ENCODE measurements at places on chromosomes 11 and 22.
A peak's percentile ranks its signal among the peaks of the same experiment; 100 is the strongest.

DNA sequence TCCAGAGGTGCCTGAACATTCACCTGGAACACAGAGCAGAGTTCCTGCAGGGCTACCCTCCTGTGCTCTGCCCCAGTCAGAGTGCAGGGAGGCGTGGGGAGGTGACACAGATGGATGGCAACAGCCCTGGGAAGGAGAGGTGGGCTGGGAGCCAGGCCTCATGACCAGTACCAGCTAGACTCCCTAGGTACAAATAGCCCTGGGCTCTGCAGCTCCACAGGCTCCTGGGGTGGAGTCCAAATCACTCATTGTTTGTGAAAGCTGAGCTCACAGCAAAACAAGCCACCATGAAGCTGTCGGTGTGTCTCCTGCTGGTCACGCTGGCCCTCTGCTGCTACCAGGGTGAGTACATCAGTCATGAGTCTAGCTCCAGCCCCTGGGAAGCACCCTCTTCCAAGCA, at the start of gene SCGB1D2:
Gene SCGB1D2 (plus strand): TSS at position 219 of the 400 bp plus-strand sequence. CDS start 69 bp downstream, at position 288.
- DNase-seq: no peak

DNA sequence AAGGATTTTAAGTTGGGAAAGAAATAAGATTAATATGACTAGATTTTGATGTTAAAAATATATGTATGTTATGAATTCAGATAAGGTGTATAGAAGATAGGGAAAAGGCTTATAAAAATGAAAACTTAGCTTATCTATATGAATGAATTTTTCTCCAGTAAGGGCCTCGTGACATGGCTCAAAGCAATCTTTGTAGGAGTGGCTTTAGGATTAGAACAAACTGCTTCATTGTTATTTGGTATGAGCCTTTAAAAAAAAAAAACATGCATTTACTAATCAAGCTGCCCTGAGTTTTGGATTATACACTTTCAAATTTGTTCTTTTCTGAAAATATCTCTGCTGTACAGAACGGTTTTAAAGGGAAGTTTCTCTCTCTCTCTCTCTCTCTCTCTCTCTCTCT, 905.9 kb downstream of the OPCML start:
- DNase-seq: no peak

DNA sequence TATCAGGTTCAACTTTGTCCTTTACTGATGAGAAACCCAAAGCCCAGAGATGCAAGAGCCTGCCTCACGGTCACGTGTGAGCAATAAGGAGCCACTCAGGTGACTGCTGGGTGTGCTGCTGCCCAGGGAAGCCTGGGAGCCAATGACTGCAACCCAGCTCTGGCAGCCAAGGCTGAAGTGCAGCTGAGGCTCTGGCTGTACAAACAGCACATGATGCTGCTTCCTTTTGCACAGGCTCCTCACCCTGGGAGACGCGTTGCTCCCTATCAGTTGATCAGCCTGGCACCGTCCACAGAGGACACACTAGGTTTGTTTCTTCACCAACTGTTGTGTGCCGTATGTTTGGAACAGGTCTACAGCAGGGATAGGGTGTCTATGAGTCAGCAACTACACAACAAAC, 168.7 kb downstream of the EFCAB6 start:
- DNase-seq: no peak

- peak; percentile 56 for DNase-seq
These were observed 397.1 kb downstream of the TENM4 start for GRCh38 chr11:79043726-79044125.

- DNase-seq: no peak
These were observed 4.2 kb upstream of the LIF start for GRCh38 chr22:30250661-30251267.

DNA sequence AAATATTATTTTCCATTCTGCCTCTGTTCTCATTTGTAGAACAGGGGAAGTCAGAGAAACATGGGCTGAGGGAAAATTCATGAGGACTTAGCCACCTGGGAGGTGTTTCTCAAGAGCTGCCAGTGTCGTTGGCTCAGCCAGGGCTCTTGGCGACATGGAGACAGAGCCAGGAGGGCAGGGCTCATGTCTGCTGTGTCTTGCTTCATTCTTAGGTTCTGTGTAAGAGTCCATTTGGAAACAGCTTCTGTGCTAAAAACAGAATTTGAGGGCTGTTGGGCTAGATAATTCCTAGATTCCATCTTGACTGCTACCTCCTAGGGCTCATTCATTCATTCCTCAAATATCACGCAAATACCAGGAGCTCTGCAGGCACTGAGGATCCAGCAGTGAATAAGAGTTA, 15.1 kb upstream of the MRGPRX2 start:
- DNase-seq: no peak

- DNase-seq: no peak
These were observed 908.5 kb downstream of the BRD1 start for GRCh38 chr22:48919187-48919590.

DNA sequence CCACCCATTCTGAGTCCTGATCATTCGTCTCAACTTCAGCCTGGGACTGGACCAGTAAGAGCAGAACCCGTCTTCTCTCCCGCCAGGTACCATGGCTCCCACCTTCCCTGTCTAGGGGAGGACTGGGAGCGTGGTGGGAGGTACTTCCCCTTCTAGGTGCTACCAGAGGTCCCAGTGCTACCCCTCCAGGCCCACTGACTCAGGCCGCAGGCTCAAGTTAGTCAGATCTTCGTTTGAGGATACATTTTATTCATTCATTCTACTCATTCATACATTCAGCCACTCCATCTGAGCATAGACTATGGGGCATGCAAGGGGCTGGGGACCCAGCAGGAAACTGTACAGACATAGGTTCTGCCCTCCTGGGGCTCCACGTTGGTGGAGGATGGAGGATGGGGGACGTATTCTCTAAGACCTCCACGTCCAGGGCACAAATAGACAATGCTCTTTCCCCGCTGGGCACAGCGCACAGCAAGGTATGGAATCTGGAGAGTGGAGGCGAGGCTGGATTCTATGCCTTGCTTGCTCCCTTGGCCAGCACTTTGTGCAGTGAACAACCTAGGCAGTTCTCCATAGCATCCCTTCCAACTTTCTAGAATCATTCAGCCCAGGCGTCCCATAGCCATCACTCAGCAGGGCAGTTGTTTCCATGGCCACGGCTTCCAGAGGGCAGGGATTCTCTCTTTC, 1.0 kb upstream of the RAB3IL1 start:
- DNase-seq: no peak

GRCh38 chr11:3841426-3842350, 929 bp upstream of the RHOG start:
- peak; percentile 88 for DNase-seq

DNA sequence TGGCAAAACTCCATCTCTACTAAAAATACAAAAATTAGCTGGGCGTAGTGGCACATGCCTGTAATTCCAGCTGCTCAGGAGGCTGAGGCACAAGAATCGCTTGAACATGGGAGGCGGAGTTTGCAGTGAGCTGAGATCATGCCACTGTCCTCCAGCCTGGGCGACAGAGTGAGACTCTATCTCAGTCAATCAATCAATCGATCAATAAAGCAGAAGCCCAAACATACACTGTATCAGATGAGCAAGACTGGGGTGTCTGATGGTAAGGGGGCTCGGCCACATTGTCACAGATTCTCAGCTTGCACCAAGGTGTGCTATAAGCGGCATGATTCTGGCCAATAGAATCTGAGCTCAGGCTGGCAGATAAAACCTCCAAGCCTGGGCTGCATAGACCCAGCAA, 261.1 kb downstream of the BUD13 start:
- no peak for DNase-seq

DNA sequence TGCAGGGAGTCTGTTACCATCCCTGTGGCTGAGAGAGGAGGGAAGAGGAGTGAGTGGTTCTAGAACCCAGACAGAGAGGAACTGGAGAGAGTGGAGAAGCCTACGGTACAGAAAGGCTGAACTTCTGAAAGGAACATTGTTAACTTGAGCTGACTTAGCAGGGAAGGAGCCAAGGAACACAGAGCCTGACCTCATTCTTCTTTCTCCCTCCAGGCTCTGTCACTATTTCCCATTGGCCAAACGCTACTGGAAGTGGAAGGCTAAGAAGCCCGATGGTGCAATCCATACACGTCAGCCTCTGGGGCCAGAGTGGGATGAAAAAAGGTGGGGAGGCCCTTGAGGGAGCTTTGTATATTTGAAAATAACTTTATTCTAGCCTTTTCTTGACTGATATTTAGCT, 16.5 kb upstream of the WT1 start:
- DNase-seq: no peak

GRCh38 chr11:11667056-11667455, 45.3 kb upstream of the GALNT18 start:
- DNase-seq: peak; percentile 25

DNA sequence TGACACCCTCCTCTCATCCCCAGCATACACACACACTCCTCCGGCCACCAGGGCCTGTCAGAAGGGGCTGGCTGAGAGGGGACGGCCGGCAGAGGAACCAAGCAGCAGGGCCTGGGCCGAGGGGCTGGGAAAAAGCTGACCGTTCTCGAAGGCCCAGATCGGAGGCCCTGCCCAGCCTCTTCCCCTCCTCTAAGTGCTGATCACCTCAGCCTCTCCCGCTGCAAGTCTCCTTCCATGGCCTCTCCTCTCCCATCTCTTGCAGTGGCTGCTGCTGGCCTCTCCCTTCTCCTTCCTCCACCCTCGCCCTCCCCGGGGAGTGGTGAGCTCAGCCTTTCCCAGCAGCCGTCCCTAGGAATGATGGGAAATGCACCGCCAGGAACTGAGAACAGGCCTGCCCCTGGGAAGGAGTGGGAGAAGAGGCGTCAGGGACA, 39.6 kb downstream of the ARRB1 start:
- peak; percentile 69 for DNase-seq

GRCh38 chr11:131695889-131696429, 325.5 kb downstream of the NTM start:
- no peak for DNase-seq

DNA sequence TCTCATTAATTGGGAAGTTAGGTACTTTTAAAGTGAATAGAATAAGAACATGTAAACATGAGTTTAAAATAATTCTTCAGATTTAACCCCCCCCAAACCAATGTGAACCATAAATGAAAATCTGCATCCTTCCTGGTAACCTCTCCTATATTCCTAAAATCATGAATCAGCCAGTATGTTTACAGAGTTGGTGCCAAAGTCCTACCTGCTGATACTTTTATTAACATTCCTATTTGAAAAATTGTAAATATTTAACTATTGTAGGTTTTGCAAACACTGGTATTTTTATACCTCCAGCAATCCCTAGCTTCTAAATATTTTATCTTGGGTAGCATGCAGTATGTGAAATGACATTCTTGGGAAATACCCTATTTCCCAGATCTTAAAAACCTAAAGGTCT, 278.2 kb downstream of the RAB38 start:
- DNase-seq: no peak

DNA sequence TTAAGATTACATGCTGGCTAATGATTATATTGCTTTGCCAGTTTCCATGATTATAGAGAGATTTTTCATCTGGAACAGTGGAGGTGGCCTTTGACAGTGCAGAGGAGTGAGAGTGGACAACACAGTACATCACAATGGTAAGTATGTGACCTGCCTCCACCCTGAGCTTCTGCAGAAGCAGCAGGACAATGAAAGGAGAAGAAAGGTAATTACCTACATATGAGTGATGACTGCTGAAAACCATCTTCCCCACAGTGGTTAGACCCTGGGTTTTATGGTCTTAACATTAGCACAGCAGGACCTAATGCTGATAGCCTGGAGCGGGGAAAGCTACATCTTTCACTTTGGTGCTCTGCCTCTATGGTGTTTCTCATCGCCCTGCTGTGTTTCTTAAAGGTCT, 454.7 kb upstream of the DDI1 start:
- no peak for DNase-seq

DNA sequence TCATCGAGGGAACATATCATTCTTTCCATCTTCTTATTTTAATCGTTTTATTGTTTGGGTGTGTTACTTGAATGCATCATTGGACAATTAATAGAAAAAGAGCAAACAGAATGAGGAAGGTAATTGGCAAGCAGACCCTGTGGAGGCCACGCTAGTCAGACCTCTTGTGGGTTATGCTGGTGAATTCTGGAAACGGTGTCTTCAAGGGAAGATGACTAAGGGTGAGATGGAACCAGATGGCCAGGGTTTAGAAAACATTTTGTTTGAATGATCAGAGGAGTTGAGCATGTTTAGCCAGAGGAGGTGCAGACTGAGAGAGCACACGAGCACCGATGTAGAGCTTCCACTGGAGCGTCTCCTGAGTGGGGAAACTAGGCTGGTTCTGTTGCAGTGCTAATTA, 8.5 kb downstream of the ST14 start:
- no peak for DNase-seq

DNA sequence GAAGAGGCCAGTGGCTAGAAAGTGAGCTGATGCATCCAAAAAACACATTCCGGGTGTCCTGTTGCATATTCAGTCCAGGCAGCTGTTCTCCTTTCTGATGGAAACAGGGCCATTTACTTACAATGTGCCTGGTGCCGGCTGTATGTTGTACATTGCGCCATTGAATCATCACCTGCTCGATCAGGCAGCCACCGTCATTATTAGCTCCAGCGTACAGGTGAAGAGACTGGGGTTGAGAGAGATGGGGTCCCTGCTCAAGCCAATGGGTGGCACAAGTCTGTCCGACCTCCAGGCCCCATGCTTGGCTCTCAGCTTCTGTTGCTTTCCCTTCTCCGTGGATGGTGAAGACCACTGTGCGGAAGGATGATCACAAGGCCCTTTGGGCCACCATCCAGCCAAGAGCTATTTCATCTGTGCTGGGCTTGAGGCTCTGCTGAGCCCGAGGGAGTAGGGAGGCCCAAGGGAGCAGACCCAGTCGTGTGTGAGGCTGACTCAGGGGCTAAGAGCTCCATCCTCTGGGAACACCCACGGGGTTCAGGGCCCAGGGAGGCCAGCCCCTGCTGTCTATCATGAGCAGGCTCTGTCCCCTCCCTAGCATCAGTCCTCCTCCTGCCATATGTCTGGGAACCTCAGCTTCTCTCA, 20.7 kb upstream of the EMID1 start:
- DNase-seq: no peak

DNA sequence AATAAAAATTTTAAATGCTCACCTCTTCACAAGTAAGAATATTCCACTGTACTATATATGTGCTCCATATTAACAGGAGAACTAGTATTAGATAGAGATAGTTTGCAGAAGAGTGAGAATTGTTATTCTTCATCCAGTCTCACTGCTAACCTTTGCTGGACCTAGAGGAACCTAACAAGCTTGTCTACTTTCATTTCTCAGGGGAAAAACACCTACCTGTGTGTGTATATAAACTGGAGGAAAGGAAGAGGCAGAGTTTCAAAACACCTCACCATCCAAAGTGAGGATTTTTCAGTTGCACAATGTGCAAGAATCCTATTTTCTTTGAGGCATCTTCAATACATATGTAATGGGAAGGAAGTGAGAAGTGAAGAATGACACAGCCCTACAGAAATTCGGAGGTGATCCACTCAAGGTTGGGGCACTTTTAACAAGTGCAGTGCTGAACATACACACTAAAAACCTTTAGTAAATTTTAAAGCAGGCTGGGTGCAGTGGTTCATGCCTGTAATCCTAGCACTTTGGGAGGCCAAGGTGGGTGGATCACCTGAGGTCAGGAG, 52.4 kb downstream of the SYTL2 start:
- no peak for DNase-seq

Measured in NCI-H82 (cell line).